ENCODE measurements at places on chromosomes 7 and 10.

GRCh38 chr10:97154781-97155180 is 31.0 kb downstream of the SLIT1 start:
- DNase-seq, result no peak

GRCh38 chr10:93915598-93915997 is 21.8 kb downstream of the SLC35G1 start:
- DNase-seq, result no peak

- no peak for DNase-seq
These were observed 2.7 kb upstream of the PNLIPRP1 start for GRCh38 chr10:116587878-116588591.

DNA sequence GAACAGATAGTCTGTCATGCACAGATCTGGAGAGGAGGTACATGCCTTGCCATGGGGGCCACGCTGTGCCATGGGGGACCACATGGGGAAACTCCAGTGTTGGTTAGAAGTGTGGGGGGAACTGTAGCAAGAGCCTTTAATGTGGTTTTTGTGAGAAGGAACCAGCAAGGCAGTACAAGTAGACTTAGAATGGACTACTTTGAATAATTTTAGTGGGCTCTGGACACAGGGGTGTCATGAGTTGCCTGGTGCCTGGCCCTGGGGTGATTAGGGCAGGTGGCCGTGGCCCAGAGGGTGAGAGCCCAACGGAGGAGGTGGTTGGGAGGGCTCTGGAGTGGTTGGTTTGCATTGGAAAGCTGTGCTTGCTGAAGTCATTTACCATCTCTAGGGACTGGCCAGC is 77.2 kb downstream of the CXCL12 start:
- DNase-seq, result no peak

- DNase-seq, result no peak
These were observed 455 bp downstream of the CUL2 start for GRCh38 chr10:35089611-35090161.

DNA sequence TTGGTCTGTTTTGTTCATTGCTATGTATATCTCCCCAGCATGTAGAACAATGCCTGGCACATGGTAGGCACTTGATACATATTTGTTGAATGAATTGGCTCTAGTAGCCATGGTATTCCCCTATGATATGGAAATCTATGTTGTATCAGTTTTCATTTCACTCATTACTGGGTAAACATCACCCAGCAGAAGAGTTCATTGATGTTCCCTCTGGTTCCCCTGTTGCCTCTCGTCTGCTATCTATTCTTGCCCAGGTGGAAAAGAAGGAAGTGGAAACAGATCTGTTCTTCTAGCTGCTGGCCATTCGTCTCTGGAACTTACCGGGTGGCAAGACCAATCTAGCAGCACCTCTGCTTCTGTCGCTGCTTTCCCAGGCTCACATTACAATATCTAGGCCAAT is 71.5 kb downstream of the LRRC4 start:
- no peak for DNase-seq

GRCh38 chr7:3206771-3207191 is 94.3 kb upstream of the SDK1 start:
- DNase-seq, result no peak

DNA sequence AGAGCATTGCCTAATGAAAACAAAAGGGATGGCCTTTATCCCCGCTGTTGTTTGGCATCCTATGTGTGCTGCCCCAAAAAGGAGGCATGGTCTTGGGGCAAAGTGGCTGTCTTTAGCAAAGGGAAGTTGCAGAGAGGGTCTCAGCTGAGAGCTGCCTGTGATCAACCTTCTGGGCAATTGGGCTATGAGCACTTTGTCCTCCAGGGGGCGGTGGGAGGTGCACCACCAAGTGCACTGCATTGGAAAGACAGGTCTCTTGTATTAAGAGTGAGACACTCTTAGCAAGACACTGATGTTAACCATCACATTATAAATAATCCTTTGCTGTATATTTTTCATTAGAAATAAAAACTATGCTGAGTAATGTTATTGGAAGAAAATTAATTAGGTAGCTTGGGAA is 314.8 kb downstream of the POM121L12 start:
- DNase-seq, result no peak

- DNase-seq, result no peak
These were observed 121.2 kb downstream of the WDFY4 start for GRCh38 chr10:48805848-48806247.

DNA sequence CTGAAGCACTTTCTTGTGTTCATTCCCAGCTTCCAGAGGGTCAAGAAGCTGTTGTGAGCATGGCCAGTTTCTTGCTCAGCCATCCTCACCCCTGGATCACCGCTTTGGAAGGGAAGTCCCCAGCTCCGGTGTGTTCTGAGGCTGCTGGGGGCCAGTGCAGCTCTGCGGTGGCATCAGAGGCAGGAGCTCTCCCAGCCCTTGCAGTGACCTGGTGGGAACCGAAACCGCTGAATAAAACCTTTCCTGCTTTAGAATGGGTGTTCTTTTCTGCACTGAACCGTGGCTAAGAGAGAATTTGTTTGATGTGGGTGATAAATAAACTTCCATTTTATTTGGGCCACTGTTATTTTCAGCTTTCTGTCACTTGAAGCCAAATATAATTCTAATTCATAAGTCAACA is 450.9 kb upstream of the VSTM2A start:
- no peak for DNase-seq

- no peak for DNase-seq
These were observed 98.6 kb downstream of the BTRC start for GRCh38 chr10:101452593-101452992.
